ENCODE measurements at places on chromosomes 13 and 19. TPM values are rescaled to one million over a fixed set of nuclear protein-coding genes. Genes with fewer than 3 reads are reported as not detected.

The TRIP10 gene
- 41.7 TPM for total RNA-seq

The ZNF415 gene
- 11.2 TPM for total RNA-seq

The KLHL1 gene
- not detected for total RNA-seq

The SIGLEC9 gene
- total RNA-seq: not detected

The ZNF433 gene
- 3.8 TPM for total RNA-seq

The LYPD5 gene
- 0.24 TPM for total RNA-seq

The LPAR2 gene
- total RNA-seq: 3.5 TPM

The MBD3L1 gene
- not detected for total RNA-seq

The BICRA gene
- 14.9 TPM for total RNA-seq

The KCNJ14 gene
- 0.81 TPM for total RNA-seq

The NTN5 gene
- total RNA-seq: 0.32 TPM

The F7 gene
- under 0.01 TPM for total RNA-seq

The PROSER1 gene
- total RNA-seq: 5.3 TPM

The KIR2DL3 gene
- total RNA-seq: not detected

The NALCN gene
- total RNA-seq: 0.49 TPM

The MPHOSPH8 gene
- 9.4 TPM for total RNA-seq

The RAB3A gene
- total RNA-seq: 1.6 TPM

The HIF3A gene
- total RNA-seq: 0.12 TPM

The HSH2D gene
- total RNA-seq: not detected

The ICAM4 gene
- 0.24 TPM for total RNA-seq

Data from hair follicle dermal papilla cell (primary cell).